Astrocyte of the spinal cord (primary cell): ENCODE measurements at places on chromosomes 4 and X.

- DNase-seq, result no peak
Observed at GRCh38 chrX:134545510-134545909, 85.5 kb downstream of the HPRT1 start.

- no peak for DNase-seq
Observed at GRCh38 chrX:148624951-148625474, 124.6 kb downstream of the AFF2 start.

DNA sequence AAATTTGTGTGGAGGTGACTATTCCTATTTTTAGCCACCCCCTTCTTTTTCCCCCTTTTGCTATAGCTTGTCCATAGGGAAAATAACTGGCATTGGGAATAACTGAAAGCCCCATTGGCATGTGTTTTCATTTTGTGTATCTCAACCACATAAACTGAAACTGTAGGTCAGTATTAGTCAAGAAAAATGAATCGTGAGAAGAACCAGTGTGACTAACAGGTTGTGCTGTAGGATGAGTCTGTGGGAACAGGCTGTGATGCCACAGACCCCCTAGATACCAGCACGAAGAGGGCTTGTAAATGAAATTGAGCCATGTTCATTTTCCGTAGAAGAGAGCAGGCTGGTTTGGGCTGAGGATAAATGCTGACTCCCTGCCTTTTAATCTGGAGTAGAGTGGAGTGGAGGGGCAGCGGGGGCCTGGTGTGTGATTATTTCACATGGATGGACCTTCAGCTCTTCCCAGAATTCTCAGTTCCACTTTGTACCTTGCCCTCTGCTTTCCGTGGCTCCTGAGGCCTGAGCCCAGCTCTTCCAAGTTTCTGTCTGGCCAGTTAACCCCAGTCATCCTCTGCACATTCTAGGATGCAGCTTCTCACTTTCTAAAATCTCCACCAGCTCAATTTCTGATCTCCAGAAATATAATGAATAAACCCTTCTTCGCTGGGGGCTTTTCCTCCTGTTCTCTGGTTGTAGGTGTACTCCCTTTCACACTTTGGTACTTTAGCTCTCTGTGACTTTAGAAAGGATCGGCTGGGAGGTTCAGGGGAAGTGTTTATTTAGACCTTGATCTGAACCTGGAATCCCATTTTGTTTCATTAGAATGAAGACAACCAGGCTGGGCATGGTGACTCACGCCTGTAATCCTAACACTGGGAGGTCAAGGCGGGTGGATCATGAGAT is 37.3 kb downstream of the DCUN1D4 start:
- no peak for DNase-seq

DNA sequence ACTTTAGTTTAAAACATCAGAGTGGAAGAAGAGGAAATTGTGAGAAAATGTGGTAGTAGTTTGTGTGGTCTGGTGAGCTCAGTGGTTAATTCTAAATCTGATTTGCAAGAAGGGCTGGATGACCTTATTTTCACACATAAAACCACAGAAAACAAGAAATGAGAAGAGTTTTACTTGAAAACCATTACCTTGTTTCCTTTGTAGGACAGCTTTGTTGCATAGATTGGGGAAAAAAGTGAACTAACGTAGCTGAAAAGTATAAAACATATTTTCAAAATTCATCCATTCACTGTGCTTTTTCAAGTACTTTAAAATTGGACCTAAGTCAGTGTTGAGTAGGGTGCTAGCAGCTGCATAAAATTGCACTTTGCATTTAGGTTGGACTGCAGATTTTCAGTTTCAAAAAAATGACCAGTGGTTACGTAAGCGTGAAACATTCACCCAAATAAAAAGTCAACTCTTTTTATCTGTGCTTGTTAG is 211.3 kb downstream of the ARHGAP10 start:
- no peak for DNase-seq

DNA sequence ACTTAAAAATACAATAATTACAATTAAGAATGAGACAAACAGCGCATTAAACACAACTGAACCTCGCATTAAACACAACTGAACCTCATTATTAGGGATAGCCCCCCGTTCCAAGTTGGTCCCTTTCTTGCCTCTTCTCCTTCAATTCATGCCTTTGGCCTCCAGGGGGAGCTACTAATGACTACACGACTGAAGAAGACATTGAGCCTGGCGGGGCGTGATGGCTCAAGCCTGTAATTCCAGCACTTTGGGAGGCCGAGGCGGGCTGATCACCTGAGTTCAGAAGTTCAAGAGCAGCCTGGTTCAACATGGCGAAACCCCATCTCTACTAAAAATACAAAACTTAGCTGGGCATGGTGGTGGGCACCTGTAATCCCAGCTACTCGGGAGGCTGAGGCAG is 56.4 kb upstream of the NWD2 start:
- DNase-seq, result no peak

DNA sequence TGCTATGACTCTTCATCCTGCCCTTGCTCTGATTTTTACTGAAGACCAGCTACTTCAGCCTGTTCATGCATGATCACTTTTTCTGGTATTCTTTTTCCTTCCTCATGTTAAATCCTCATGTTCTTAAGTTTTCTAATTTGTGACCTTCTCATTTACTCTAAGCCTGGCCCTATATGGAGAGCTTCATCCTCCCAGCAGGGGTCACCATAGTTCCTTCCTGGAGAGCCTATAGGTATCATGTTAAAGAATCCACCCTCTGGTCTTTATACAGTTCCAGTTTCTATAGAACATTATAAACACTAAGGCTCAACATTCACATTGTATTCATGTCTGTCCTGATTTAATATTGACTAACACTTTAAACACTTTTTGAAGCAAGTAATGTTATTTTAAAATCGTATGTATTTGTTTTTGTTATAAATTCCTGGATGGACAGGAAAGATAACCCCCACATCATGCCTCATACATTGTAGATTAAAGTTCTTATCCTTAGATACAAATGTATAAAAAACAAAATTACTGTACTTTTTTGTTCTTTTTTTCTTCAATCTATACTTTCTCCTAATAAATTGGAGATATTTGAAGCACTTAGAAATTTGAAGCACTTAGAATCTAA is 53.8 kb upstream of the OTUD4 start:
- DNase-seq, result peak; percentile 69

- DNase-seq, result no peak
Observed at GRCh38 chr4:140666889-140667614, 89.1 kb downstream of the TBC1D9 start.

GRCh38 chr4:101009471-101009870 is 337.9 kb downstream of the PPP3CA start:
- no peak for DNase-seq

- no peak for DNase-seq
Observed at GRCh38 chr4:36573441-36573840, 292.0 kb downstream of the DTHD1 start.

GRCh38 chr4:151624626-151625565 is 135.9 kb downstream of the GATB start:
- DNase-seq, result no peak

- peak; percentile 10 for DNase-seq
Observed at GRCh38 chrX:43939187-43939926, 33.8 kb downstream of the NDP start.

DNA sequence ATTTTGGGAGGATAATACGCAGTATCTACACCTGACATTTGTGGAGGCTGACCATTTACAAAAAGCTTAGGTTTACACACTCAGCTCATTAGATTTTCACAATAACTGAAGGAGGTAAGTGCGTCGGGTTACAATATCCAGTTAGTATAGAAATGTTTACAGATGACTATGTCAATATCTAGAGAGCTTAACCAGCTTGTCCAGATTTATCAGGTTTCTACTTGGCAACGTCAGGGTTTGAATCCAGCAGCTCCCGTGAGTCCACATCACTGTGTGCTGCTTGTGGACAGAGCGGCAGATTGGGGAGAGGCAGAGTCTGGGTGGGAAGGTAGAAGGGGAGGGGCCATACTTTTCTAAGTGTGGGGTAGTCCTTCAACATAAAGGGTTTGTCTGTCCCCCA is 28.3 kb downstream of the ARHGAP10 start:
- no peak for DNase-seq

DNA sequence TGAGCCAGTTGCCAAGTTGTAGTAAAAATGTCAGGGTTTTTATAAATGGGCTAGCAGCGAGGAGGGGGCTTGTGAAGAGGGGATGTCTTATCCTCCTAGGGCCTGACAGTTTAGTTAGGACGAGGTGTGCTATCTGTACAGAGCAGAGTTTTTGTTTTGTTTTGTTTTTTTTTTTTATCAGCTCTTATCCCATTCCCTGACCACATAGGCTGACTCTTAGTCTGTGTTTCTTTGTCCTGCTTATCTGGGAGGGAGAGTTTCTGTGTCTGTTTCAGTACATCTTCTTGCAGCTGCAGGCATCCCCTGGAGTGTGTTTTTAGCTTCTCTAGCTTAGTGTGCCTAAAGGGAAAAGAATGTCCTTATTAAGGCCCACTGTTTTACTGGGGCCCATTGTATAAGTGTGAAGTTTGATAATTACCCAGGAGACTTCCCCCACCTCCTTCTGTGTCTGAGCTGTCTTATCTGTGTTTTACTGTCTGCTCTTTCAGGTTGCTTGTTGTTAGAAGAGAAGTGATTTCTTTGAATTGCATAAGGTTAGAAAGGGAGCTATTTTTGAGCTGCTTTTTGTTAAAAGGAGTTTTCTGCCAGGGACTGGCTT is 32.0 kb downstream of the PAGE2 start:
- no peak for DNase-seq

GRCh38 chr4:119106036-119107000 is 29.3 kb upstream of the MYOZ2 start:
- no peak for DNase-seq

DNA sequence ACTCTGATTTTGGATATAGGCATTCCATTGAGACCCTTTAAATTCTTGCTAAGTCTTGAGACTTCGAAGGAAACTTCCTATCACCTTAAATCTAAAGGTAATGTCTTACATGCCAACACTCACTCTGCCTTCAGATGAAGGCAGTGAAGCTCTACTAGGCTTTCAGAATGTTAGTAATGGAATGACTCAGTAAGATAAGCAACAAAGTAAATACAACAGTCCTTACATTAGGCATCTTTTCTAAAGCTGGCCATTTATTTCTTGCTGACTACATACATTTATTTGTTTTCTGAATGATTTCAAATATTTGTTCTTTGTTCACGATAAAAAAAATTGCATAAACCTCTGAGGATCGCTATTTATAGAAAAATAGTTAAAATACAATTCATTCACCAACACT is 43.5 kb downstream of the ASIC5 start:
- peak; percentile 23 for DNase-seq

GRCh38 chr4:123609829-123610228 is 213.2 kb downstream of the SPRY1 start:
- no peak for DNase-seq

- no peak for DNase-seq
Observed at GRCh38 chr4:154562697-154563254, at the start of gene FGB. Gene FGB, plus strand, starts transcription at chr4:154563011. Its CDS starts 8 bp downstream, at chr4:154563019.

DNA sequence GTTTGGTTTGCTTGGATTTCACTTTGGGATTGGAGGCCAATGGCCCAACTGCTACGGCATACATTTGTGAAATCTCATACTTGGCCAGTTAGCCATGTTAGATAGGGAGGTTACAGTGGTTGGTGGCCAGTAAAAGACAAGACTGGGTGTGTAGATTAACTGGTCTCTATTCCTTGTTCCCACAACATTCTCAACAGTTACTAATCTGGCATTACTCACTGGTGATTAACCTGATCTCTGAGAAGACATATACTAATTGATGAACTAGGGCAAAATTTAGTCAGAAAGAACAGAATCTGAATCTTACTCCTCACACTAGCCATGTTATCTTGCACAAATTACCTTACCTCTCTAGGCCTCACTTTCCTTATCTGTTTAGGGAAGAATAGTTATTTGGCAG is 33.4 kb downstream of the GATB start:
- no peak for DNase-seq

DNA sequence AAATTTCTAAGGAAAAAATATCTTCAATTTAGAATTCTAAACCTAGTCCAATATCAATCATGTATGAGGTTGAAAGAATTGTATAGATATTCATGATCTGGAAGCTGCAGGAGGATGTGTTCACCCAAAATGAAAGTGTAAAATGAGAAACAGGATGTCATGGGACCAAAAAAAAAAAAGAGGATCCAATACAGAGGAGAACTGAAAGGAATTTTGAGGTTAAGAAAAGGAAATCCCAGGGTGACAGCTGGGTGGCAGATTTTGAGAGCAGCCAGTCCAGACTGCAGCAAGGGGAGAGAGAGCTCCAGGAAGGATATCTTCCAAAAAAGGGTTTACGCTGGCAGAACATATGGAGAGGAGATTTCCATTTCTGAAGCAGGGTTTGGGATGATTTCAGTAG is 38.9 kb downstream of the TLR10 start:
- DNase-seq, result no peak

- DNase-seq, result no peak
Observed at GRCh38 chrX:115929480-115929879, 241.1 kb upstream of the AGTR2 start.

GRCh38 chr4:158821228-158821971 is 52.6 kb downstream of the FNIP2 start:
- DNase-seq, result peak; percentile 22

DNA sequence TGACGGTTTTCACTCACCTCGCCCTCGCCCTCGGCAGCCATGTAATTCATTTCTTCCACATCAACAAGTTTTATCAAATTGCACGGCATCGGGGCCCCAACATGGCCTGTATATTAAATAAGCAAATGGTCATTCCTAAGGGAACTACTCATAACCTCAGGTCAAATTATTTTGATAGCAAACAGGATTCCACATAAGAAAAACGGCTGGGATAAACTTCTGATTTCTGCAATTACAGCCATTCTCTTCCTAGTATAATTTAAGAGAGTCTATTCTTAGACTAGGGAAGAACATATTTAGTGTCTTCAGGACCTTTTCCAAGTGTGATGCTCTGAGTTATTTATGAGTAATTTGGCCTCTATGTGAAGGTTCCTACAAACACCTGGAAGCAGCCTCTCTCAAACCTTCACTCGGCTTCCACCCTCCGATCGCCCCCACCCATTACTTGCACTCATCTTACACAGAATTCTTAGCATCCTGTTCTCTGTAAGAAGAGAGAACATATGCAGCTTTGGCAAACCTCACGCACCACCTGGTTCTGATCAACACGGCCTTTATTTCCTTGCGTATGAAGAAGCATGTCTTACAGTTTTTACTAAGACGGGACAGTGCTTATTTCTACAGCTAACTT is 29.4 kb upstream of the CENPU start:
- DNase-seq, result no peak

DNA sequence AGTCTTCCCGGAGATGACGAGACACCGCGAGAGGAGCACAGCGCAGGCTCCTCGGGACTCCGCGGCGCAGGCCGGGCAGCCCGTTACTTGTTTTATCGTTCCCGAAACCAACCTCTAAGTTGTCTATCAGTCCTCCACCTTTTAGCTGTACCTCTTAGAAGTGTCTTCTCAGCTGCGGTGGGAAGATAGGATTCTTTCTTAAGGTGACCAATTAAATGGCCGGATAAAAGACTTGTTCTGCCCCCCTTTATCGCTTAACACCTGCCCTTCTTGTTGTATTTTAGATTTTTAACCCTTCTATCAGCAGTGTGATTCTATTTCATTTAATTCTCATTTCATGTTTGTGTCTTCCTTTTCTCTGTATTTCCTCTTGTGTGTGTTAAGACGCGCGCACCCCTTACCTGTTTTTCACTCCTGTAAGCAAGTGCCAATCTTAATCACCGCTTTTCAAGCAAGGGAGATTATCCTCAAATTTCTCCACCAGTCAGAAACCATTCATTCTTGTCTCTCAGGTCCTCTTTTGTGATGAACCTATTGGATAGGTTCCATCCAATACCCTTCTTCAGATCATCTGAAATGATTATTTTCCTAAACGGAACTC is at the start of gene SLC9B2:
Gene SLC9B2 (minus strand): TSS at position 15 of the 601 bp plus-strand sequence. CDS start 9,211 bp downstream, outside the sequence.
- no peak for DNase-seq

- DNase-seq, result no peak
Observed at GRCh38 chr4:537436-538264, 38.4 kb downstream of the TMEM271 start.

GRCh38 chr4:7708981-7709380 is 230.7 kb downstream of the AFAP1 start:
- DNase-seq, result peak; percentile 62

GRCh38 chrX:132330156-132330729 is 111.0 kb upstream of the RAP2C start:
- DNase-seq, result no peak
